ENCODE measurements at places on chromosomes 7 and 10.

GRCh38 chr7:128006550-128007302 is 24.5 kb downstream of the LRRC4 start:
- no peak for DNase-seq

DNA sequence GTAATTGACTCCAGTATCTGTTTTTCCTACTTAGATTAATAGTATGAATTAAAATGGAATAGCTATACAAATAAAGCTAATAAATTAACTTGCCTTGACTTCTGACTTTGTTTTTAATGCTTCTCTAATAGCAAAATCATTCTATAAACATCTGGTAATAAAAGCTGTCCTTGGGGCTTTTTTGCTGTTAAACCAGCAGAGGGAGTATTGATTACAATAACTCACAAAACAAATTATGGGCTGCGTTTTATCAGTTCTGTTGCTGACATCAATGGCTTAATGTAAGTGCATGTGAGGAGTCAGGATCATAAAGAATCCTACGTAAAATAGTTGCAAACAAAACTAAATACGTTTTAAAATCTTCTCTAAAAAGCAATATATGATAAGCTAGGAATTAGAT is 667.8 kb downstream of the PCDH15 start:
- DNase-seq, result no peak

DNA sequence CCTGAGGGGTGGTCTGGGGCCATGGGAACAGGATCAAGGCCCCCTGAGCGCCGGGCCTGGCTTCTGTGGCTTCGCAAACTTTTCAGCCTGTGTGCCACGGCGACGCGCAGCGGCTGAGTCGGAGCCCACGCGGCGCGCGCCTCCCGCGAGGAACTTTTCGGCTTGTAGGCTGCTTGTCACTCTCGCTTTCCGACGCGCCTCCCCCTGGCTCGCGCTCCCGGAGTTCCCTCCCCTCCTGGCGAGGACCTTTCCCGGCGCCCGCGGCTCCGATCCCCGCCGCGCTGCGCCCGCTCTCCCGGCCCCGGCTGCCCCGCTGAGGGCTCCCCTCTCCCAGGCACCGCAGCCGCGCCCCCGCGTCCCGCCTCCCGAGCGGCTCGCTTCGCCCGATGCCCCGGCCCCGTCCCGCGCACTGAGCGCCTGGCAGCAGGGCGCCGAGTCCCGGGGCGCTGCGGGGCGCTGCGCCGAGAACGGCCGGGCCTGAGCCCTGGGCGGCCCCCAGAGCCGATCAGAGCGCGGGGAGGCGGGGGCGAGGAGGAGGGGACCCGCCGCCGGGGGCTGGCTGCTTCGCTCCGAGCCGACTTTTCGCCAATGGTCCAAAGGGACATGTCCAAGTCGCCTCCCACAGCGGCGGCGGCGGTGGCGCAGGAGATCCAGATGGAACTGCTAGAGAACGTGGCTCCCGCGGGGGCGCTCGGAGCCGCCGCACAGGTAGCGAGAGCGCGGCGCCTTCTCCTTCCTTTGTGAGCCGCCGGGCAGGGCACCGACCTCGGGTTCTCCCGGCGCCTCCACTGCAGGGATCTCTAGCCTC is at the start of gene CACNB2:
CACNB2 (plus strand) TSS at position 276 of the 808 bp plus-strand sequence.
- peak; percentile 29 for DNase-seq

GRCh38 chr7:32532086-32532485 is 36.8 kb downstream of the AVL9 start:
- no peak for DNase-seq

DNA sequence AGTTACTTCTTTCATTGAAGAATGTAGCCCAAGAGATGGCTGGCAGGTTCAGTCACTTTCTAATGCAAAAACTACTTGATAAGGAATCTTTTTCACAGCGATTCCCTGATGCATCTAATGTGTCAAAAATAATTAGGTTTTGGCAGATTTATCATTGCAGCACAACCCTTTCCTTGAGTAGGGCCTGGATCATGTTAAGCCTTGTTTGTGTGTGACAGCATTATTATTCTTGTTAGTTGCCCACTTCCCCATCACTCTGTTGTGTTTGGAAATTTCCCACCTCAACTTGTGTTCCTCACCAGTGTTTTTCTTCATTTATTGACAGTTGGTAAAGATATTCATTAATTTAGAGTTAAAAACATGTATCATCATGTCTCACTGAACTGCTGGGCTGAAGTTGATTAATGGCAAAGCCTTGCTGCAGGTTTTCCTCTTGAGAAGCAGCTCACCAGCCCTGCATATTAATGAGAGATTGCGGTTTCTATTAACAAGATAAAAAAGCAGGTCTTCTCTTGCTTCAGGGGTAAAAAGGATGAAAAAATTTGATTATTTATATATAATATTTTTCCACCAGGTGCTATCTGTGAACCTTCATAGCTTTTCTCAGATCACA is 233.3 kb upstream of the MDFIC start:
- no peak for DNase-seq

DNA sequence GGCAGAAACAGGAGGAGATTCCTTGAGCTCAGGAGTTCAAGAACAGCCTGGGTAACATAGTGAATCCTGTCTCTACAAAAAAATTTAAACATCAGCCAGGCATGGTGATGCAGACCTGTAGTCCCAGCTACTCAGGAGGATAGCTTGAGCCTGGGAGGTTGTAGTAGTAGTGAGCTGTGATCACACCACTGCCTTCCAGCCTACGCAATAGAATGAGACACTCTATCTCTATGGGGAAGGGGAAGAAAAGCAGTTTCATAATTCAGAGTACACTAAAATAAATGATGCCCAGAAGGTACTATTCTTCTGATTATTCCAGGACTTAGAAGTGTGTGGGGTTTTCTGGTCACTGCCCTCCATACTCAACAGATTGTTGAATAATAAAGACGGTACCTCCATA is 177.3 kb downstream of the KMT2E start:
- DNase-seq, result no peak

DNA sequence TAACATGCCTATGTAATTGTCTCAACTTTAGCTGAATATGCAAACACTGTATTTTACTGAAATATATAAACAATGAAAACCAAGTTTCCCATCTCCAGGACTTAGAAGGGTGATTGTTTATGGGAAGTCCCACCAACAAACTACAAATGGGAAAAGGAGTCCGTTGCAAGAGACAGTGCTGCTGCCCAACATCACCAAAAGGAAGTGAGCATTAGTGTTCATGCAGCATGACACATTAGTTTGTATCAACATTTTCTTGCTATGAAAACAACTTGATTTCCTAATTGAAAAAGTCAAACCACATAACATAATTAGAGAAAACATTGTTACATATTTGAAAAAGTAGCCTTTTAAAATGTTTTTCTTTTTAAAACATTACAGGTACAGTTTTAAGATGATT is 138.5 kb downstream of the ZNF438 start:
- DNase-seq, result no peak

- no peak for DNase-seq
These were observed 6.3 kb upstream of the HGF start for GRCh38 chr7:81776161-81776560.

DNA sequence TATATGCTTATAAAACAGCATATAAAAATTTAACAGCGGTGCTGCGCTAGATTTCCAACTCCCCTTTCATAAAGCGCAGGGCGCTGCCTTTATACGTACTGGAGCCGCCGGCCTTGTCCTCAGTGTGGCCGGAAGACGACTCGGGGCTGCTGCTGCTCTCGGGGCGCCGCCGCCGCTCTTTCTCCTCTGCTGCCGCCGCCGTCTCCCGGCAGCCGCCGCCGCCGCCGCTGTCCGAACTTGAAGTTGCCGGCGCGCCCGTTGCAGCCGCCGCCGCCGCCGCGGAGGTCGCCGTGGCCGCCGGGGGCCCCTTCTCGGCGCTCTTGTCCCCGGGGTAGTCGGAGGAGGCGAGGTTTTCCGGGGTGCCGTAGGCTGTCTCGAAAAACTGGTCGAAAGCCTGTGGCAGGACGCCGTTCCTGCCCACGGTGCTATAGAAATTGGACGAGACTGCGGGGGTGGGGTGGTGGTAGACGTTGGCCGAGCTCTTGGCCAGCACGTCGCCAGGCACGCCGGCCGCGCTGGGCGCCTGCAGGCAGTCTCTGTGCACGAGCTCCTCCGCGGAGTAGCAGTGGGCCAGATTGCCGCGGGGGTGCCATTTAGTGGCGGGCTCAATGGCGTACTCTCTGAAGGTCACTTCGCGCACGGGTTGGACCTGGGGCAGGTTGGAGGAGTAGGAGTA is 557 bp downstream of the HOXA11 start:
- peak; percentile 48 for DNase-seq

DNA sequence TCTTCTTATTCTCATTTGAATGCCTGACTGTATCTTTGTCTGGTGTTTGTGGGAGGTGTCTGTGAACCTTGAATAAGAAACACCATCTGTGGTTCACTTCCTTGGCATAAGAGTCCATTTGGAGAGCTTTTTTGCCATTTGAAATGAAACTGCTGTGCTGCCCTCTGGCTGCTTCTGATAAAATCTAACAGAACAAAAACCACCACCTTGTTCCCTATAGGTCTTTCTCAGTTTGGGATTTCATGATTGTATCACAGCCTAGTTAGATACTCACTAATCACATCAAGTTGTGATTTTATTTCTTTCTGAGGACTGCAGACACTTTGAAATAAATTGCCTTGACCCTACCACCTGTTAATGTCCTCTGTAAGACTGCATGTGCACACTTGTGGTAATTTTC is 102.7 kb upstream of the FAM13C start:
- no peak for DNase-seq

GRCh38 chr7:22934023-22934422 is 79.9 kb downstream of the HYCC1 start:
- DNase-seq, result no peak

- DNase-seq, result no peak
These were observed 131.8 kb downstream of the PTPN20 start for GRCh38 chr10:47042780-47043750.

GRCh38 chr10:10293481-10293951 is 724.2 kb upstream of the CELF2 start:
- DNase-seq, result no peak

DNA sequence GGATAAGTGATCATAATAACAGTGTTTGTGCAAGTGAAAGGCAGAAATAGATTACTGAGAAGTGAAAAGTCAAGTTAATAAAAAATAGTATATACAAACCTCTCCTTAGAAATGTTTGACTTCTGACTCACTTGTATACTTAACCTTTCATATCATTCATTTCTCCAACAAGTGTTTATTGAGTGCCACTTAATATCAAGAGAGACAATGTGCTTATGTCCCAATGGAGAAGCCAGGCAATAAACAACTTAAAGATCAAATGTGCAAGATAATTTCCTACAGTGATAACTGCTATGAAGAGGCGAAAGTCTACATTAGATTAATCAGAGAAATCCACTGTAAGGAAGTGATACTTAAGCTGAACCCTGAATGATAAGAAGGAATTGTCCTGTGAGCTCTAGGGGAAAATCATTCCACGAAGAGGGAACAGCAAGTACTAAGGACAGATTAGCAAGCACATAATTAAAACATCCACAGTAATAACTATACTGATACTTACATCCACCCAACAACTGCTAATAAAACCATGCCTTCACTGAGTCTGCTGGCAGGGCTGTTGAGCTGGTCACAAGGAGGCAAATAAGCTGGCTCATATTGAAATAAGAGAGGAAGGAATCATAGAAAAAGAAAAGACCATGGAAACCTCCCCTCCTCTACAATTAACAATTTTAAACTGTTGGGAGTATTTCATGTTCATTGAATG is 203.5 kb downstream of the CTNNA3 start:
- DNase-seq, result peak; percentile 3

DNA sequence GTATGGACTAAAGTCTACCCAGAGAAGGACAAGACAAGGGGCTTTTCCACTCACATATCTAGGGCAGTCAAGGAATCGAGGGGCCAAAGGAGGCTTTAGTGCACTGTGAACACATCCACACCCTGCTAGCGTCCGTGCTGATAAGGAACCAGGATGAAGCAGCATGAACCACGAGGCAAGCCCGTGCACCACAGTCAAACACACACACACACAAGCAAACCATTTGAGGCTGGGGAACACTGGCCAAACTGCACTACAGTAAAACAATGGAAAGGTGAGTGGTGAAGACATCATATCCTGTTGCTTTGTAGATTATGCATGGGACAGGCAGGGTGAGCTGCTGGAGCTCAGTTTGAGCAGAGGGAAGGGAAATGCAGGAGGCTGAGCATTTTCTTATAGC is 177.4 kb upstream of the CDCA7L start:
- DNase-seq, result no peak

DNA sequence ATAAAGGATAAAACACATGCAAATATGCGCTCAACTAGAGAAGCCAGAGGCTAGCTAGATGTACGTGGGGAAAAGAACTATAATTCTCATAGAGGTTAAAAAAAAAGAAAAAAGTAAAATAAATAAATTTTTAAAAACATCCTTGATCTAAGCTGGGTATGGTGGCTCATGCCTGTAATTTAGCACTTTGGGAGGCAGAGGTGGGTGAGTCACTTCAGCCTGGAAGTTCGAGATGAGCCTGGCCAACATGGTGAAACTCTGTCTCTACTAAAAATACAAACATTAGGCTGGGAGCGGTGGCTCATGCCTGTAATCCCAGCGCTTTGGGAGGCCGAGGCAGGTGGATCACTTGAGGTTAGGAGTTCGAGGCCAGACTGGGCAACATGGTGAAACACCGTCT is 18.6 kb upstream of the HSPA12A start:
- no peak for DNase-seq

DNA sequence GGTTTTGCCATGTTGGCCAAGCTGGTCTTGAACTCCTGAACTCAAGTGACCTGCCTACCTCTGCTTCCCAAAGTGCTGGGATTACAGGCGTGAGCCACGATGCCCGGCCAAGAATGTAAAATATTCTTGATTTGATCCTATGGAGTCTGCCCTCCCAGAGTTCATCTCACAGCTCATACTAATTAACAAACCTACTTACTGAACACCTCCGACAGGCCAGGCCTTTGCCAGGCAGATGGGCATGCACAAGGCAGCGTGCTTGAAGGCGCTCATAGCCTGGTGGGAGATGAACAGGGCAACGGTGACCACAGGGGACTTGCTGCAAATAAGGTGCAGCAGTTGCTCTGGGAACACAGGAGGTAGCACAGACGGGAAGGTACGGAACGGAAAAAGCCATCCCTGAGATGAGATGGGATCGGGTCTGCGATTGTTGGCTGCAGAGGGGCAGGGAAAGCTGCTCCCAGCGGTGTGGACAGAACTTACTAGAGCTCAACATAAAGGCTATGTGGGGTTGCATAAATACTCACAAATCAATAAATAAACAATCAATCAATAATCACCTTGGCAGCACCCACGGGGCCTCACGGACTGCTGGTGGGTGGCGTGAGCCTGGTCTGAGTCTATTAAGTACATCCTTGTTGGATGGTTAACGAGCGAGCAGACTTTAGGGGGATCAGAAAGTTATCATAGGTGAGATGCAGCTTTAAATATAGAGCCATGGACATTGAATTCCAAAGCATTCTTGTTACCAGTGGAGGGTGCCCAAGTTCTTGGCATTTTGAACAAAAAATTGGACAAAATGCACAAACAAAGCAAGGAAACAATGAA is 4.7 kb downstream of the ACBD7 start:
- DNase-seq, result no peak

Data from A549 (cell line).